ENCODE measurements at places on chromosomes 12 and 14. TPM values are rescaled to one million over a fixed set of nuclear protein-coding genes. Genes with fewer than 3 reads are reported as not detected.

Gene KLRC2
- total RNA-seq, result 1.5 TPM

Gene PRMT5
- 65.6 TPM for total RNA-seq

Gene CCND2
- 57.5 TPM for total RNA-seq

Gene BRI3BP
- 4.4 TPM for total RNA-seq

Gene FSCB
- not detected for total RNA-seq

Gene ANKRD33
- total RNA-seq, result not detected

Gene TMEM119
- 34.6 TPM for total RNA-seq

Gene TCHP
- 21.1 TPM for total RNA-seq

Gene POTEG
- not detected for total RNA-seq

Gene RGS6
- total RNA-seq, result 2.0 TPM

Gene FOXN4
- total RNA-seq, result not detected

Gene DLGAP5
- 2.2 TPM for total RNA-seq

Gene GDF3
- not detected for total RNA-seq

Gene MYO1H
- total RNA-seq, result not detected

Gene TPPP2
- total RNA-seq, result not detected

Gene TMTC2
- 15.5 TPM for total RNA-seq

Gene NRL
- total RNA-seq, result 1.2 TPM

Data from vagina (tissue), 2 donors.